ENCODE measurements at places on chromosomes 6 and 20. TPM values are rescaled to one million over a fixed set of nuclear protein-coding genes. Genes with fewer than 3 reads are reported as not detected.

DEFB124 gene
- not detected for total RNA-seq

CYP24A1 gene
- total RNA-seq, result not detected

FAM217A gene
- not detected for total RNA-seq

SIM1 gene
- not detected for total RNA-seq

SPDEF gene
- not detected for total RNA-seq

GLP1R gene
- total RNA-seq, result not detected

KHDC1 gene
- 0.22 TPM for total RNA-seq

CTAGE9 gene
- total RNA-seq, result not detected

BTNL2 gene
- not detected for total RNA-seq

DSP gene
- total RNA-seq, result 19.2 TPM

OOEP gene
- under 0.01 TPM for total RNA-seq

TPX2 gene
- total RNA-seq, result 5.8 TPM

KIAA1755 gene
- total RNA-seq, result not detected

HLA-DQB1 gene
- total RNA-seq, result not detected

PSORS1C1 gene
- total RNA-seq, result 6.7 TPM

TMEM200A gene
- total RNA-seq, result 0.20 TPM

COX4I2 gene
- not detected for total RNA-seq

ZC3H12D gene
- total RNA-seq, result not detected

KCNB1 gene
- total RNA-seq, result under 0.01 TPM

SPTLC3 gene
- under 0.01 TPM for total RNA-seq

EYA2 gene
- total RNA-seq, result not detected

ADGRF4 gene
- total RNA-seq, result not detected

HECA gene
- 34.5 TPM for total RNA-seq

SLC12A5 gene
- 0.44 TPM for total RNA-seq

CTCFL gene
- not detected for total RNA-seq

CCND3 gene
- 37.9 TPM for total RNA-seq

SLC17A2 gene
- total RNA-seq, result not detected

RAMACL gene
- 1.3 TPM for total RNA-seq

TRPC4AP gene
- total RNA-seq, result 70.2 TPM

SRMS gene
- total RNA-seq, result not detected

PROKR2 gene
- not detected for total RNA-seq

MEI4 gene
- not detected for total RNA-seq

HEY2 gene
- 0.22 TPM for total RNA-seq

FRS3 gene
- 0.60 TPM for total RNA-seq

MTFR2 gene
- 0.60 TPM for total RNA-seq

FAM217B gene
- 2.4 TPM for total RNA-seq

CFAP206 gene
- total RNA-seq, result 0.22 TPM

WFDC2 gene
- total RNA-seq, result not detected

RAET1E gene
- total RNA-seq, result under 0.01 TPM

APCDD1L gene
- not detected for total RNA-seq

RBPJL gene
- total RNA-seq, result not detected

ZNF391 gene
- 0.22 TPM for total RNA-seq

FAM8A1 gene
- 7.0 TPM for total RNA-seq

THEMIS gene
- not detected for total RNA-seq

RHAG gene
- not detected for total RNA-seq

NNAT gene
- total RNA-seq, result 0.22 TPM

NHSL1 gene
- 30.2 TPM for total RNA-seq

ENPP1 gene
- total RNA-seq, result 0.40 TPM

MRAP2 gene
- 1.8 TPM for total RNA-seq

MCUR1 gene
- total RNA-seq, result 5.2 TPM
